NCI-H748 treated with DMSO at 0.1 percent for 48 hours (cell line): ENCODE measurements at places on chromosomes 4 and X.

DNA sequence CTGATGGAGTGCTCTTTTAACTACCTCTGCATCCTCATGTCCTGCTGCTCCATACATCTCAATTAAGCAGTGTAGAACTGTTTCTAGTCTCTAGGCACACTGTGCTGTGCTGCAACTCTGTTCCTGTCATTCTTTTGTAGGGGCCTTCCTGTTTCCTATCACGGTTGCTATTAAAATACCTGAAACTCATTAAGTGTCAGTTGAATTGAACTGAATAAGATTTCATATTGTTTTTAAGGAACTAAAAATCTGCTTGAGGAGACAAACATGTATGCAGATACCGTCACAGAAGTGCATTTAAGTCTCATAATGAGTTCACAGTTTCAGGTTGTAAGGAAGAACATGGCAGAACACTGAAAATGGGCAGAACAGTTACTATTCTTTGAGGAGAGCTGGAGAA is 170.1 kb downstream of the LARP7 start:
- DNase-seq, result no peak

DNA sequence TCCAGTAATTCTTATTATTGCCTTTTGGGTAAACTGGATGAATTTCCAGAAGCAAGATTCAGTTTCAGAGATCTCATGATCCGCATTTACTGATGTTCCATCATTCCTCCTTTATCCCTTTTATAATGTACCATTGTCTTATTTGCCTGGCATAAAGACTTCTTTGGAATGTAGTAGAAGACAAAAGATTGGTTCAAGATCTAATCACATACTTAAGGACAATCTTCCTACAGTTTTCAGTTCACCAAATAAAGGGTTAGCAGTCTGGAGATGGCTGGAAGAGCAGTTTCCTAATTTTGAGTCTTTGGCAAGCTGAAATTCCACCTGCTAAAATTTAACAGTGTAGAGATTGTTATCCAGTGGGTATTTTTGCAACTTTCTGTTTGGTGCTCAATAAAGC is 30.9 kb upstream of the HAND2 start:
- no peak for DNase-seq

DNA sequence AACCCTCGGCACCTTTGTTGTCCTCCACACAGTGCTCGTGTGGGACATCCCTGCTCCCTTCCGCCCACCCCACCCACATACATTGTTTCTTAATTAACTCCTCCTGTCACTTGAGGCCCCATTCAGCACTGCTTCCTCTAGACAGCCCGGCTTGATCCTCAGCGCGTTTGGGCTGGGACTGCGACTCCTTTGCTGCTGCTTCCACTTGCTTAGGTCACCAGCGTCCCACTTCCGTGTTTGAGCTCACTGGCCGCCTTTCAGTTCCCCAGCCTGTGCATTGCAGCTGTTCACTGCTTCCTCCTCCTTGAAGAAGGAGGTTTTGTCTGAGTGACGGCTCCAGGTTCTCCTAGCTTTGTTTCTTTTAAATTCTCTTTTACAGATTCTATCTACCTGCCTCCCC is 16.1 kb downstream of the RNF4 start:
- no peak for DNase-seq

DNA sequence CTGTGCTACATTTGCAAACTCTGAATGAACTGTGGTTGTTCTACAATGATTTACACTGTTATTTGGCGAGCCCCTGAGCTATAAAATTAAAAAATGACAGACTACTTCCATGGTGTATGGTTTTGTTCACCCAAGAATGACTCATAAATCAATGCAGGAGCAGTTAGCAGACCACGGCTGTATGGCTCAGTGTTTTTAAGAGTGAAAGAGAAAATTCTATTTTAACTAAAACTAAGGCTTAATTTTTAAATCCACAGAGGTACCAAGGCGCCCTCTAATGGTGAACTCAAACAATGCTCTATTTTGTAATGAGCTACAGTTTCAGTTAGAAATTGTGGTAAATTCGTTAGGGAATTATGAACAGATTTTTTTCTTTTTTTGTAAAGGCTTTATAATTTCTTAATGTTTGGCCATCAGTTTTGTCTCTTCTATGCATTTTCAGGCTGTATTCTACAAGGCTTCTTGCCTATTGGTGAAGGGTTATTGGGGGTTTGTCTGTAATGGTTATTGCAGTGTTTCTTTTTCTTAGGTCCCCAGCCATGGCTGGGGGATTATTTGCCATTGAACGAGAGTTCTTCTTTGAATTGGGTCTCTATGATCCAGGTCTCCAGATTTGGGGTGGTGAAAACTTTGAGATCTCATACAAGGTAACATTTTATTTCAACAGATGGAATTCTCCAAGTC is 32.5 kb downstream of the HMGB2 start:
- peak; percentile 20 for DNase-seq

- no peak for DNase-seq
Measured at GRCh38 chr4:6480534-6481088, 8.2 kb upstream of the PPP2R2C start.

- DNase-seq, result no peak
Measured at GRCh38 chr4:128813965-128814364, 4.5 kb downstream of the JADE1 start.

GRCh38 chr4:124685851-124686250 is 26.7 kb downstream of the ANKRD50 start:
- no peak for DNase-seq

DNA sequence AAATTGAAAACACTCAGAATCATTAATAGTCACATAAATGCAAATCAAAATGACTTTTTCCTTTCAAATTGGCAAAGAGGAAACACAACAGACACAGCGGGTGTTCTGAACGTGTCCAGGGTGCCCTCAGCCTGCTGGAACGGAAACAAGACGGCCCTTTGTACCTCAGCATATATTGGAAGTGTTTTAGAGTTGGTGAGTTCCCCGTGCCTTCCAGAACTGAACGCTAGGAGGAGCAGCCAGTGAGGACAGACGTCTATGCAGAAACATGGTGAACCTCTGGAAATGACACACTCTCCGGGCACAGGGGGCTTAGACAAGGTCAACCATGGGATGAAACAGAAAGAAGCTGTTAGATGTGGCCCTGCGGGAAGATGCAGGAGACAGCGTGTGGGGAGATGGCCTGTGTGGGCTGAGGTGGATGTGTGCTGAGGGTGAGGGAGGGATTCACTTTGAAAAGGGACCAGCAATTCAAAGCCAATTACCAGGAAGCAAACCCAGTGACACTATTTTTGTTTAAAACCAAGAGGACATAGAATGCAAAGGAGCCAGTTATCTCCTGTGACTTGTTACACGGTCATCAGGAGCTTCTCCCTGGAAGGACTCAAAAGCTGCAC is 40.4 kb downstream of the RNF212 start:
- DNase-seq, result peak; percentile 2

DNA sequence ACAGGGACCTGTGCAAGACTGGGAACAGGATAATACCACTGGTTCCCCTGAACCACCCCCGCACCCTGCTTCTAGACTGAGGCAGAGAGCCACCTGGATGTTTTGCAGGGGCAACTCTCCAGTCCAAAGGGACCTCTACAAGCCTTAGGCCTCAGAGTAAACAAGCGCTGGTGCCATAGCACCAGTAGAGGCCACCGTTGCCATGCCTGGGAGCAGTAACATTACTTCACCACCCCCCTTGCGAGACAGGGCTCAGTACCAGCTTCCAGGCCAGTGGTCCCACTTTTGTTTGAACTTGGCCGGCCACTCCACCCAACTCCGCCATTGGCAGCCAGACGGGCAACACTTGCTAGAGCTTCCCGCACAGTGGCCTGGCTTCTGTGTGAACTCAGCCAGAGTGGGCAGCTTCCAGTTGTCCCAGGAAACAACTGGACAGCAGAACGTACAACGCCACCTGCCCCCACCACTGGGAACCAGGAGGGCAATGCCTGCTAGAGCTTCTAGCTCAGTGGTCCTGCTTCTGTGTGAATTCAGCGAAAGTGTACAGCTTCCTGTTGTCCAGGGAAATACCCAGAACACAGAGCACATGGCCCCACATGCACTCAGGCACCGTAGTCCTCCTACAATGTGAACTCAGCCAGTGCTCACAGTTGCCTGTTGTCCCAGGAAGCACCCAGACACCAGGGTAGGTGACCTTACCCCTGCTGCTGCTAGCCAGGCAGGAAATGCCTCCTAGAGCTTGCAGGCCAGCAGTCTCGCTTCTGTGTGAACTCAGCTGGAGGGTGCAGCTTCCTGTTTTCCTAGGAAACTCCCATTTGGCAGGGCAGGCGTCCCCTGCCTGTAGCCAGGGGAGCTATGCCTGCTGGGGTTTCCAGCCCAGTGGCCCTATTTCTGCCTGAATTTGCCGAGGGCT is 39.9 kb upstream of the PCDH19 start:
- no peak for DNase-seq
